Stimulated activated CD8-positive, alpha-beta memory T cell treated with anti-CD3 and anti-CD28 coated beads, Interleukin-4, amount 100 ng/mL, for 24 hours (primary cell): ENCODE measurements at places on chromosomes 12 and 14.

DNA sequence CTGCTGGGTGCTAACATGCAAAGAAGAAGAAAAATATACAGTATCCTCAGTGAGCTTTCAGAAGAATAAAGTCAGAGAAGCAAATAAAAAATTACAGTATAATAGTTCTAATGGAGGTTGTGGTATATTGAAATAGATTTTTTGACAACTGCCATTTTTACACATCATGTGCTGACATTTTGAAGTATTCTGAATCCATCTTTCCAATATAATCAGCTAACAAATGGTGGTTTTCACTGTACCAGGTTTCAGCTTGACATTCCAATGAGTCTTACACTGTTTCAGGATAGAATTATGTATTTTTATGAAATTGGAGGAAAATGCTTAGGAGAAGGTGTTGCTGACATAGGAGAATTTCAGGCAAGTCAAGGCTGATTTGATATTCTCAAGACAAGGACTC, 26.3 kb upstream of the TBC1D30 start:
- DNase-seq, result no peak

DNA sequence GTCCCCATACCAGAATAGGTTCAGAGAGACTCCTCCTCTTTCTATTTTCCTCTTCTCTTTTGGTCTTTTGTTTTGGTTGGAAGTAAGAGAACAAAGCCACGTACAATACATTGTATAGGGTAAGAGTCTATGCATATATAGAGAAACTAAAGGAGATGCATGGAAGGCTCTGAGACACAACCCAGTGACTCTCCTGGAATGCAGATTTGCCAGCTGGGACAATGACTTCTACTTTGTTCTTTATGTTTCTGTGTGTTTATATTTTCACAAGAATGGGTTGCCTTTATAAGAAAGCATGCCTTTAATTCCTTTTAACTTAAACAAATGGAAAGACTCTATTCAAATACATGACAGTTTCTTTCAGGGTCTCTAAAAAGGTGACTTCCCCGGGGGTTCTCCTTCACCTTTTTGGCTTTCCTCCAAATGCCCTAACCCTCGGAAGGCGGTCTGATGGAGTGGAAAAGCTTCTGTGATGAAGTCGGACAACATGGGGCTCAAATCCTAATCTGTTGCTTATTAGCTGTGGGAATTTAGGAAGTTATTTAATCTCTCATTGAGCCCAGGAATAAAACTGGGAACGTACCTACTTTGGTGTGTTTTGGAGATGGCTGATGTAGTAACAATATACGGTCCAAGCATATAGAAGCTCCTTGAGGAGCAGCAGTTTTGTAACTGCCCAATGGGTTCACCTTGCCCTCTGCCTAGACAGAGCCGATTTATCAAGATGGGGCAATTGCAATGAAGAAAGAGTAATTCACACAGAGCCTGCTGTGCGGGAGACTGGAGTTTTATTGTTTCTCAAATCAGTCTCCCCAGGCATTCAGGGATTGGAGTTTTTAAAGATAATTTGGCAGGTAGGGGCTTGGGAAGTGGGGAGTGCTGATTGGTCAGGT, 9.1 kb upstream of the SERPINA1 start:
- no peak for DNase-seq

DNA sequence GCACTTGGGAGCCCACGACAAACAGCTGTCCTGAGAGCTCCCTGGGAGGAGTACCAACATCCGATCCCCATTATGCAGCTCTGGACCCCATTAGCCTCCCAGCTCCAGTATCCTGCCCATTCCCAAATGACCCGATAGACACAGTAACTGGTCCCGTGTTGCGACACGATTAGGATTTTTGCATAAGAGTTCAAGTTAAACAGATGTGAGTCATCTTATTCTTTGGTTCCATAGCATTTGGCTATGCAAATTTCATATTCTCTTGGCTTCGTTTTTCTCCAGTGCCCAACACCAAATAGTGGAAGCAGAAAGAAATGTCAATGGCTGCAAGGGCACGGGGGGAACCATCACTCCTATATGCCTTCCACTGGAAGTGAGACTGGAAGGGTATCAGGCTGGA, 43.0 kb upstream of the LRRC10 start:
- DNase-seq, result no peak

GRCh38 chr14:24959791-24960331, 90.1 kb downstream of the STXBP6 start:
- no peak for DNase-seq

GRCh38 chr14:78251308-78251707, 81.1 kb downstream of the NRXN3 start:
- no peak for DNase-seq

- no peak for DNase-seq
Measured at GRCh38 chr12:20489645-20490044, 121.3 kb downstream of the PDE3A start.

GRCh38 chr12:39490500-39491282, 47.8 kb upstream of the KIF21A start:
- no peak for DNase-seq
